ENCODE measurements at places on chromosomes 3 and 15.
A peak's percentile ranks its signal among the peaks of the same experiment; 100 is the strongest.

DNA sequence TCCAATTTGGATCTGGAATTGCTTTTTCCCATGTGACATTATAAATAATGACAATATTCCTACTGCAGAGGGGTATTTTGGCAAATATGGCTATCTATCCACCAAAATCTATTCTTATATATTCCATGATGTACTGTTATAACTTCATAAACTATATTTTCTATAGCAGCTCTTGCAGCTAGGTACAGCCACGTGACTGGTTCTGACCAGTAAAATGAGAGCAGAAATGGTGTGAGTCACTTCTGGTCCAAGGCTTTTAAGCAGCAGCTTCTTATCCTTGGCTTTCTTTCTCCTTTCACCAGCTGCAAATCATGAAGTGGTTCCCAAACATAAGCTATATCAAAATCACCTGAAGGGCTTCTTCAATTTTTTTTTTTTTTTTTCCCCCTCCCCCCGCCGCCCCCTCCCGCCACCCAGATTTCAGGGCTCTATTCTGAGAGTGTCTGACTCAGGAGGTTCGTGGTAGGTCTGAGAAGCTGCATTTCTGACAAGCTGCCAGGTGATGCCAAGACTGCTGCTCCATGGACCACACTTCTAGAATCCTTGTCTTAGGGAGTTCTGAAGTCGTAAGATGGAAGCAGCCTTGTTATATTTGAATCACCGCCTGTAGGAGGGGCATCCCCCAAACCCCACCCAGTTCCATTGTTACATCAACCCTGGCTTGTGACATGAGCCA, 357.5 kb downstream of the CHST2 start:
- no peak for DNase-seq

DNA sequence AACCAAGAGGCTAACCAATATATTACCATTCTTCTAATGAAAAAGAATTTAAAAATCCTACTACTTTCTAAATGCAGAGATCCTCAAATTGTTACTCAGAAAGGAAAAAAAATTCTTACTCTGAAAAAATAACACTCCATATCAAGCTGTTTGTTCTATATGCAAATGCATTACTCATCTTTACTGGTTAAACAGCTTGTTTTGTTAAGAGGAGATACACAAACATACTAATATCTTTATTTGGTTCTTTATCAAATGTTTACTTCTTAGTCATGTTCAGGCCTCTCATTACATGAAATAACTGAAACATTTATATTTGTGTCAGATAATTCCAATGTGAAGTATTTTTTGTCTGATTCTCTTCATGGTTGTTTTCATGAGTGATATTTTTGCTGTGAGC, 146.8 kb downstream of the PCCB start:
- no peak for DNase-seq

DNA sequence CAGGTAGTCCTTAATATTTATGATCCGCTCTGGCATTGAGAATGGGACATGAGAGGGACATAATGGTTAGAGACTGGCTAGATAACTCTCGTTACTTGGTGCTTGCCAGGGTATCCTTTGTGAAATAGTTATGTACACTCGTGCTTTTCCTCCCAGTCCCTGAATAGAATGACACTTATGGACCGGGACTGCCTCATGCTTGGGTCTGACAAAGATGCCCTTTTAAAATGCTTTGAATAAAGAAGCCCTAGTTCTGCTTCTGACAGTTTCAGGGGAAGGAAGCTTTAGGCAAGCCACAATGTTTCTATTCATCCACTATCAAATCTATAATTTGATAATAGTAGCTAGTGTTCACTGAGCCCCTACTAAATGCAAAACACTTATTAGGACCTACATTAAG, 29.4 kb downstream of the POLR2M start:
- no peak for DNase-seq

DNA sequence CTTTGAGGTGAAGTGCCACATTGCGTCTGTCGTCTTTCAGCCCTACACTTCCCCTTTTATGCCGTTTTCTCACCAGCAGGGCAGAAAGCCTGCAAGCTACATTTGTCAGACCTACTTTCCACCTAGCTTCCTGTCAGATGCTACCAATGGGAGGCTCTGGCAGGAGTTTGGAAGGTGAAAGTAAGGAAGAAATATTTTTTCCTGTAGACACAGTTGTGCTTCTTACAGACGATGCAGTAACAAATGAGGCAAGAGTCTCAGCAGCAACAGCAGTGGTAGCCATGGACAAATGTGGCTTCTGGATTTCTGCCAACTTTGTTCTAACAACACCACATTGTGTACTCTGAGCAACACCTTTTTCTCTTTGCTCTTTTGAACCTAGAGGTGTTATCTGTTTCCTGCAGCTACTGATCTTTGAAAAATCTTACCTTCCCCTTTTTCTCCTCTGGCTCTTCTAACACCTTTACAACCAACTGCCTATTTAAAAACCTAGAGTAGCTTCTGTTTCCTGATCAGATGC, 70.6 kb upstream of the STT3B start:
- peak; percentile 42 for DNase-seq

DNA sequence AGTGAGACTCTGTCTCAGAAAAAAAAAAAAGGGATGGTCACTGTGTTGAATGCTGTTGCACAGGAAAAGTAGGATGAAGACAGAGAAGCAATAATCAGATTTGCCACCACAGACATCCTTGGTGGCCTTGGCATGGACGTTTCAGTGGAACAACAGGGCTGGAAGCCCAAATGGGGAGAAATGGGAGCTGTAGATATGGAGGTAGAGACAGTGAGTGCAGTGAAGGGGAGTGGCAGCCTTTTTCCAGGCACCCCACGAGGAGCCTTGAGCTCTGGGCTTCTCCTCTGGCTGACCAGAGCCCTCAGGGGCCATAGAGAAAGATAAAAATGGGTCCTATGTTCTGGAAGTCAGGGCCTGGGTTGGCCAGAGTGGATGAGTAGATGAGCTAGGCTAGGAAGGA, 12.3 kb upstream of the DOCK3 start:
- DNase-seq: no peak

GRCh38 chr15:78650022-78650421, 9.0 kb upstream of the CHRNB4 start:
- DNase-seq: no peak

DNA sequence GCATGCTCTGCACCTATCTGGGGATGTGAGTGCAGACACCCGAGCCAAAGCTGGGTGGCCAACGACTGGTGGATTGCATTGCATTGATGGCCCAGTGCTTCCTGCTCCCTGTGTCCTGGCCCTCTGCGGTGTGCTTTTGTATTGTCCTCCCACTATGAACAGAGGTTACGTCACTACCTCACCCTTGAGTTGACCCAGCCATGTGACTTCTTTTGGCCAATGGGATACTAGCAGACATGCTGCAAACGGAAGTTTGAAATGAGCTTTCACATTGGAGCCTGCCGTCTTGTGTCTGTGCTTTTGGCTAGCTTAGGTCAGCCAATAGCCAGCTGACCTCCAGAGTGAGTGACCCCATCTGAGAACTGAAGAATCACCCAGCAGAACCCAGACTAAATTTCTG, 15.3 kb upstream of the TBC1D21 start:
- DNase-seq: no peak

GRCh38 chr3:4218456-4219226, 84.5 kb upstream of the SETMAR start:
- no peak for DNase-seq

DNA sequence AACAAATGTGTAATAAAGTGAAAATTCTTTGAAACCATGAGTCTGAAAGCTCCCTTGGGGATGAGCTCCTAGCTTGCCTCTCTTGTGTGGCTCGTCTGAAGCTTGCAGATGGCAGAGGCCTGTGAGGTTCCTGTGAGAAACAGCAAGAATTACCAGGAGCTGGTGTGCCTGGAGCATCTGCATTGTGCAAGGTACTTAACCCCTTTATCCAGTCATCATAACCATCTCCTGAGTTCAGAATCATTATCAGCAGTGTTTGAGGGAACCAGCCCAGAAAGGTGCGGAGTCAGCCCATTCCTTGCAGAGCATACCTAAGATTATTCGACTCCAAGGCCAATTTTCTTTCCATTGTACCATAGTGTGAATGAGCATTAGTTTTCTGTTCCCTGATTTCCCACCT, 51.7 kb upstream of the TRA2B start:
- DNase-seq: no peak

DNA sequence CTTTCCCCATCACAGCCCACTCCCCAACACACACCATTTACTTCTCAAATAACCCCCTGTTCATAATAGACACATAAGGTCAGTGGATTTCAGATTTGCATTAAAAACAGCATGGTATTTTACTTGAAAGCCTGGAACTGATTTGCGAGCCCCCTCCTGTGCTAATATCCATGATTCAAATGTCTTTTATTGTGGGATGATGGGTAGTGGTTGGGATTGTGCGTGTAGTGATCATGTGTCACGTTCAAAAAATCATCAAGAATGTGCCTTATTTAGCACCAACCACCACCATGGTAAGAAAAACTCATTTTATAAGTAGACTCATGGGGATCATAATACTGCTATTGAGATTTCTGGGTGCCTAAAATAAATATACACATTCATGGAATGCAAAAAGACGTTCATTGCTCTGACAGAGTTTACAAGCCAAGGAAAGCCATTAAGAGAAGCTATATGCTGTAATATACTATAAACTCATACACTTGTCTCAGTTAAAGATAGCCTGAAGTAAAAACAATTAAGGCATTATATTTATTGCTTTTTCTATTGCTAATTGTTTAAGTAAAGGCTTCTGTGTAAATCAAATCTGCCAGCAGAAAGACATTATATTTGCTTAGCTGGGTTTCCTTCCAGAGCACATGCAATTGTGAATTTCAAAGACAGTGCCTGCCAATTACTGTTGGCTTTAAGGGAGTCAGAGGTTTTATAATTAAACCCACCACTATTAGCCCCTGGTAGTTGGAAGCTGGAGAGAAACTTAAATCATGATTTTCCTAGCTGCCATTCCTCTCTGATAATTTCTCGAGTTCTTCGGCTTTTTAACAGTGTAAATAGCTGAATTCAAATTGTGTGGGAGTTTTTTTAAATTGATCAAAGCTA, 4.0 kb downstream of the TRAT1 start:
- DNase-seq: no peak

GRCh38 chr3:3134750-3135448, 8.2 kb downstream of the TRNT1 start:
- DNase-seq: no peak

GRCh38 chr3:19190126-19190525, 41.8 kb downstream of the KCNH8 start:
- DNase-seq: no peak

GRCh38 chr15:93488296-93488713, 399.3 kb upstream of the RGMA start:
- no peak for DNase-seq

DNA sequence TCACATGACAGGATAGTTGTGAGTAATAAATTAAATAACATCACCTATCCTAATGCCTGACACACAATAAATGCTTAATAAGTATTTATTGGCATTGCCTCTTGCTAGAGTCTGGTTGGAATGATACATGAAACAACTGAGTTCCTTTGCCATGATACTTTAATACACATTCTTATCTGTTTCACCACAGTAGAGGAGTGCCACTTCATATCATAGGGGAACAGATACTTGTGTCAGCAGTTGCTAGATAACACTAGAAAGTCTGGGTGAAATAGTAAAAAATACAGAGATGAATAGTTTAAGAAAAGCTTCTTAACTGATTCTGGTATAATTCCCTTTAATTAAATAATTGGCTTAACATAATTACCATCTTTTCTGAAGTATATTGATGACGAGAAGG, 380.0 kb upstream of the GOLIM4 start:
- no peak for DNase-seq

DNA sequence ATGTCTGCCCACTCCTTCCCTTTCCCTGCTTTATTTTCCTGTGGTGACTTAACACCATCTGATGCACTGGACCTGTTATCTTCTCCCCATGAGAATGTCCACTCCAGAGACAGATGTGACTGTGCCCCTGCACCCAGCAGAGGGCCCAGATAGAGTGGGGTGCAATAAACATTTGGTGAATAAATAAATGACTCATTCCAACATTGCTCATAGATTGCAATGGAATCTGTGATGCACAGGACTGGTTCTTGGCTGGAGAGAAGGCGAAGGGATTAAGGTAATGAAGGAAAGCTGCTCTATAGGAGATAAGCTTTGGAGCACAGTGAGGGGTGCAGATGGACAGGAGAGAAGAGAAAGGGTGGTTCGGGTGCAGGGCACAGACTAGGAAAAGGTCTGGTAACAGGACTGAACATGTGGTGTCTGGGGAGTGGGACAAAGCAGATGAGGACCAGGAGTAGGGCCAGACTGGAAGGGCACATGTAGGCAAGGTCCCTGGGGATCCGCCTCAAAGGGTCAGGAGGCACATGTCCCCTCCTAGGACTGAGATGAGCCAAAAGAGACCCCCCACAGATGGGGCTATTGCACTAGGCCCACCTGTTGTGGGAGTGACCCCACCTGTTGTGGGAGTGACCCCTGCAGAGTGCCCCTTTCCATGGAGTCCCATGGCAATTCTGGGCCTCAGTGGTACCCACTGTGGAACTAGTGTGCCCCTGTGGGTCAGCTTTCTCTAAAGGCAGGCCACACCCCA, 17.5 kb upstream of the POC1A start:
- no peak for DNase-seq

DNA sequence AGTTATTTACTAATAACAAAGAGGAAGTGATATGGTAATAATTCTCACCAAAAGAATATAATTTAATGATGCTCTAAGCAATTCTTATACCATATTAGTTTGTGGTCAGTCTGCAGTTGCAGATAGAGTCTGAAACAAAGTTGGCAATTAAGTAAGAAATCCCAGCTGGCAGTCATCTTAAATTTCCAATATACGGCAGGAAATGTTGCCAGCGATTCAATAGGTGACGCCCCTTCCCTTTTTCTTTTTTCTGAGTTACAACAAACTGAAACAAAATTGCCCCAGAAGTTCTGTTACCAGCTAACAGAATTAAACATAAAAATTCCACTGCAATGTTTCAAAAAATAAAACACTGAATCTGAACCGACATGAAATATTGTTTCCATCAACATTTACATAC, 26.7 kb downstream of the LRRFIP2 start:
- DNase-seq: no peak

DNA sequence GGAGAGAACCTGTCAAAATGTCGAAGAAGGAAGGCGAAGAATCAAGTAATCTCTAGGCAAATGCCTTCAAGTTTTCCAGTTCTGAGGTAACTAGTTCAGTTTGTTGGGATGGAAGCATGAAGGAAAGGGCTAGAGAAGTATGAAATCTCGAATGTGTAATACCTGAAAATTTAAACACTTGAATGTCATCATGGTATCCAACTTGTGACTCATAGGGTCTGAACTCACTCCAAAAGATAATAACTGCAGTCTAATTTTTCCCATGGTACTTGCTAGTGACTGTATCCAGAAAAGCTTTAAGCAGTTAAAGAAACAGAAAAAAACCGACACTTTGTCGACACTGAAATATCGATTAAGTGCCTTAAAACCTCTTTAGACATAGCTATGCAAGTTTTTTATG, 102.9 kb upstream of the CHRM5 start:
- no peak for DNase-seq

DNA sequence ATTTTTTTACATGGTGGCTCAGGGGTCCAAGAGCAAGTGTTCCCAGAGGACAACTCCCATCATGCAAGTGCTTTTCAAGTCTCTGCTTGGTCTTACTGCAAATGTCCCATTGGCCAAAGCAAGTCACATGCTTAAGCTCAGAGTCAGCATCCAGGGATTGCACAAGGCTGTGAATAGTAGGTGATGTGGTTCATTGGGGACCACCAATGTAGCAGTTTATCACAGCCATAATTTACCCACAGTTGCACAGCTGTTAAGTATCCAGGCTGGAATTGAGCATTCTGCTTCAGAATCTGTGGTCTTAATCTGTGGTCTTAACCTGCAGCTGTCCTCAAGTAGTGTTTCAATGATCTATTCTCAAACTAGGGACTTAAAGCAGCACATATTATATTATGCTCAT, 71.4 kb upstream of the PLCL2 start:
- DNase-seq: no peak

- DNase-seq: no peak
These were observed 314.3 kb downstream of the CHST2 start for GRCh38 chr3:143433787-143434378.

All from activated CD8-positive, alpha-beta T cell treated with anti-CD3 and anti-CD28 coated beads, Interleukin-2, amount 10 ng/mL, durations not matched to agents 7 days and 5 days (primary cell).